ENCODE measurements at places on chromosomes 7 and 10. TPM values are rescaled to one million over a fixed set of nuclear protein-coding genes. Genes with fewer than 3 reads are reported as not detected.

Gene SLC13A1
- total RNA-seq: not detected

Gene NRF1
- 16.3 TPM for total RNA-seq

Gene NODAL
- total RNA-seq: not detected

Gene POU6F2
- total RNA-seq: 0.86 TPM

Gene SDK1
- total RNA-seq: 1.1 TPM

Gene IFIT1B
- not detected for total RNA-seq

Measured in placental pericyte (primary cell).